ENCODE measurements at places on chromosomes 16 and 17.

GRCh38 chr17:43734376-43734775 lies 24.2 kb downstream of the SOST start:
- no peak for DNase-seq

GRCh38 chr17:12739500-12739899 lies 49.8 kb upstream of the ARHGAP44 start:
- DNase-seq: no peak

- DNase-seq: no peak
Measured at GRCh38 chr17:40283662-40284061, 4.0 kb upstream of the CDC6 start.

DNA sequence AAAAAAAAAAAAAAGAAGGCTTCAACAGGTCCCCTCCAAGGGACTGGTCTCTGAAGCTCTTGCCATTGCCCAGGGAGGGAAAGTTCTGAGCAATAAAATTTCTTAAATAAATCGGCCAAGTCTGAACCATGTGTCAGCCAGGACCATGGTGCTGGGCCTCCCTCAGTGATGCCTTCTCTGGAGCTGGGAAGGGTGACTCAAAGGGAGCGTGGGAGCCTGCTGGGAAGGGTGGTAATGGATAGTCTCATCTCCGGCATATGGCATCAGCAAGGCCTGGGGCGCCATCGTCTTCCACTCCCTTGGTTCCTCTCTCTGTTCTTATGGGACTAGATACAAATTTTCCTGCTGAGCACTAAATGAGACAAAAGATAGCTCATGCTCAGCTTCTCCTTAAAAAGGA lies 2.3 kb downstream of the VKORC1 start:
- no peak for DNase-seq

DNA sequence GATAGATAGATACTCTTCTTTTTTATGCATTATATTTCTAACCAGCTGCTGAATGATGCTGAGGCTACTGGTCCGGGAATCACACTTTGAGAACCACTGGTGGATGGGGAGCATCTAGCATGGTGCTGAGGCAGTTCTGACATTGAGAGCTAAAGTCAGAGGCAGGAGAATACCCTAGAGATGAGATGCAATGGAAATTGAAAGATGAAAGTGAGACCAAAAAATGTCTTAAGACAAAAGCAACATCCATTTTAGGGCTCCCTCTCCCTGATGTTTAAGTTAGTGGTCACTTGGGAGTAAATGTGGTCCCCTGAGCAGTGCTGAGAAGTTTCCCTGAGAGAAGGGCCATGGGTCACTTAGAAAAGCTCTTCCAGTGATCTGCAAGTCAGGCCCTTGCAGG lies 6.8 kb downstream of the PCTP start:
- DNase-seq: no peak

Measured in stimulated activated CD4-positive, alpha-beta T cell treated with anti-CD3 and anti-CD28 coated beads, Interleukin-15, amount 100 ng/mL, for 48 hours (primary cell).